Activated naive CD4-positive, alpha-beta T cell treated with anti-CD3 and anti-CD28 coated beads, Interleukin-2, amount 10 ng/mL, durations not matched to agents 7 days and 5 days (primary cell): ENCODE measurements at places on chromosomes 3 and 15.

GRCh38 chr15:33461671-33462070 lies 150.9 kb downstream of the RYR3 start:
- no peak for DNase-seq

DNA sequence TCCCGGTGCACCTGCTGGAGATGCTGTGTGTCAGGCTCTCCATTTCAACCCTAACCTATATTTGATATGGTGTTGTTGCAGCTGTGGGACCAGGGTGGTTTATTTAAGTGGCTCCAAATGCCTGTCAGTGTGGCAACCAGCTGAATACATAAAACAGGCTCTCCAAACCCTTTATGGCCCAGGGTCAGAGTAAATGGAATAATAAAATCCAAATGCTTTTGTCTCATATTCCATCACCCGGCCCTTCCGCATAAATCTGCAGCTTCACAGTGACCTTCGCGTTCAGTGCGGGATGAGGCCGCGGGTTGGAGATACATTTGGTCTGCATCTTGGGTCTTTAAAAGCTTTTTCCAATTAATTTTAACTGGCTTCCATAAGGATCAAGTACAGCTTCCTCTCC lies 382.1 kb upstream of the NR2F2 start:
- no peak for DNase-seq

DNA sequence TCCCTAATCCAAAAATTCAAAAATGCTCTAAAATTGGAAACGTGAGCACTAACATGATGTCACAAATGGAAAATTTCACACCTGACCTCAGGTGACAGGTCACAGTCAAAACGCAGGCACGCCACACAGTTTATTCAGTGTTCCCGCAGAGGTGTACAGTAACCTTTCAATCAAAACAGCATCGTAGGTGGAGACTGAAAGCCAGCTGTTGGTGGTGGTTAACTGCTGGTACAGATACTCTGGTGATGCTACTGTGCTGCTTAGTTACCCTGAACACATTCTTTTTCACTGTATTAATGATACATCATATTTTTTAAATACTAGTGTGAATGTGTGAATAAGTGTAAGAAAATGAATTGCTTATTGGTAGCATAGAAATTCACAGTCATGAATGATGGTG lies 23.8 kb downstream of the RAB11A start:
- DNase-seq = no peak

GRCh38 chr3:32822609-32823498 lies 5.1 kb downstream of the TRIM71 start:
- DNase-seq = no peak

- no peak for DNase-seq
These were observed 77.5 kb downstream of the CCNL1 start for GRCh38 chr3:157082305-157082982.

DNA sequence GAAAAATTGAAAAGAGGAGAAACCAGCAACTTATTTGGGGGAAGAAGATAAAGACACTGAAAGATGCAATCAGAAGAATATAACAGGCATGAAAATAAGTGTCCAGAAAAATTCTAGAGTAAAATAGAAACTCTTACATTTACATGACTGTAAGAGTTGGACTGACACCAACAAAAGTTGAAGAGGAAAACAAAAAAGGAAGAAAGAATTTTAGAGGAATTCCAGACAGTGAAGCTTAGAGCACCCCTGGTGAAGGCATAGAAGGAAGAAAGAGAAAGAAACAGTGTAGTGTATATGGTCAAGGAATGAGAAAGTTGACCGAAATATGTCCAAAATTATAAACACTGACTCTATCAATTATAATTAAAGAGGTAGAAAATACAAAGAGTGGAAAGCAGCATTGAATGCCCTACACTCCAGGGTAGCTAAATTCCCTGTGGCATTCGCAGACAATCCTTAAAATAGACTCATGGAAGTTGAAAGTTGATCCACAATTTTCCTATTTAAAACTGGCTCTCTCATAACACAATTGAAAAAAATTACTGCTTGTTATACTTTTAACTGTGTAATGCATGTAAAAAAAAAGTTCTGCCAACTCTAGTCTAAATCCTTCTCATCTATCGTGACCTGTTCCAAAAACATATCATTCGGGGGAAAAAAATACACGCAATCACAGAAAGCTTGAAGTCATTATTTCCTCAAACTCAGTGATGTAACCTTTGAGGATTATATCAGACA lies 102.6 kb upstream of the ABI3BP start:
- no peak for DNase-seq

- no peak for DNase-seq
These were observed 609.7 kb downstream of the MCTP2 start for GRCh38 chr15:94840794-94841783.

DNA sequence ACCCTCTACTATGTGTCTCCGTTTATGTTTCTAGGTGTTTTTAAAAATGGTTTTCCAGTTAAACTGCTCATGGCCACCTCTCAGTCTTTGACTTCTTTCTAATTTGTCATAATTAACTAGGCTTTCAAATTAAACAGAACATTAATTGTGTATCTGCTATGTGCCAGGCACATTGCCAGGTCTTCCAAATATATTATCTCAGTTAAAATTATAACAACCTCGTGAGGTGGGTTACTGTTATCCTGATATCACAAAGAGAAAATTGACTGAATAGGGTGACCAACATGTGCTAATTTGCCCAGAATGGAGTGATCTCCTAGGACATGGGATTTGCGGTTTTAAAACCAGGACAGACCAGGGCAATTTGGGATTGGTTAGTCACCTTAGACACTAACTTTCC lies 222.4 kb upstream of the TLE3 start:
- no peak for DNase-seq
